ENCODE measurements at places on chromosomes 11 and 22. TPM values are rescaled to one million over a fixed set of nuclear protein-coding genes. Genes with fewer than 3 reads are reported as not detected.
A peak's percentile ranks its signal among the peaks of the same experiment; 100 is the strongest.

GRCh38 chr11:8573777-8574176 lies 20.3 kb downstream of the STK33 start:
- no peak for DNase-seq

DNA sequence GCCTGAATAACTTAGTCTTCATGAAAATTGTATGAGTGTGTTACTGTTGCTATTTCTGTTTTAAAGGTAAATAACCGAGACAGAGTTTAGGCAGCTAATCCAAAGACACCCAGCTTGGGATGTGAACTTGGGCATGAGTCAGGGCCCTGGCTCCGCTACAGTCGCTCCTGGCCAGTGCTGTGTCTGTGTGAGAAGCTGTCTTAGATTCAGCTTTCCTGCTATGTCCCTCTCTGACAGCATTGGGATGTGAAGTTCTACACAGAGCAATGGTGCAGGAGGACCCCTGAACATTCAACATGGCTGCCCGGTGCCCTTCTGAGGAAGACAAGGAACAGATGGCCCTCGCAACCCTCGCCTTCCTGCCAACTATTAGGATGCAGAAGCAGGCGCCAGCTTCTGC lies 49.4 kb downstream of the GALNT18 start:
- DNase-seq = no peak

DNA sequence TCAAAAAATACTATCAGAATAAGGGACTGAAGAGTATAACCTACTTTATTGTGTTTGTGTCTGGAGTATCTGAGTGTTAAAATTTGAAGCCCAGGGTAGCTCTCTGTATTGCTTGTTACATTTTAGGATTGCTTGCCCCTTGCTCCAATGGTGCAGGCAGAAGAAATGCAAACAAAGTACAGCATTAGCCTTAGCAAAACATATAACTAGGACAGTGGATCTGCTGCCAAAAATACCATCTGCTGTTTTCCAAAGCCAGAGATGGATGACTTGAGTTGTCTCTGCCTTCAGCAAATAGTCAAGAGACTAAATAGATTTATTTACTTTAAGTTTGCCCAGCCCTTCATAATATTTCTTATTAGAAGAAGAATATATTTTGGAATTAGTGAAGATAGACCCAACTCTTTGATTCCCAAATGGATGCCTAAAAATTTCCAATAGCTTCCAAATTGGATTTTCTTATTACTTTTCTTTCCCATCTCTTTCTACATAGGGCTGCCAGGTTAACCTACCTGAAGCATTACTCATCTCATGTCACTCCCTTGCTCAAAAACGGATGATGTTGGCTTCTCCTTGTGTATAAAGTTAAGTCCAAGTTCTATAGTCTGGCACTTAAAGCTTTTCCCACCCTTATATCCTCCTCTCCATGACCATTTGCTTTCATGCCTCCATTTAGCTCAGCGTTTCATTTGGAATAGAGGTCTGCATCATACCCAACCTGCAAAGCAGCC lies 66.3 kb downstream of the LDLRAD3 start:
- DNase-seq = no peak

DNA sequence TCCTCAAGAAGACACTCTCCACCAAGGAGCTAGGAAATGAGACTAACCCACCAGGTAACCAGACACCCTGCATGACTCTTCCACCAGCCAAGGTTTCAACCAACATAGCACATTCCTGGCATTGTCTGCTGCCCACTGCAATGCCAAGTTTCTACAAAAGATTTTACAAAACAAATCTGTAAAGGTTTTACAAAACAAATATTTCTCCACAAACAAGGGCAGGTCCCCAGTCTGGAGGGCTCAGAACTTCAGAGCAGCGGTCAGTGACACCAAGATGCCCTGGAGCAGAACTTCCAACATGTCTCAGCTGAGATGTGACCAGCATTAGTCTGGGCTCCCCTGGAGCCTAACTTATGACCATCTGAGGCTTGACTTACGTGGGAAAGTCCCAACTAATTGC lies 14.0 kb downstream of the GALNT18 start:
- DNase-seq = peak; percentile 70

DNA sequence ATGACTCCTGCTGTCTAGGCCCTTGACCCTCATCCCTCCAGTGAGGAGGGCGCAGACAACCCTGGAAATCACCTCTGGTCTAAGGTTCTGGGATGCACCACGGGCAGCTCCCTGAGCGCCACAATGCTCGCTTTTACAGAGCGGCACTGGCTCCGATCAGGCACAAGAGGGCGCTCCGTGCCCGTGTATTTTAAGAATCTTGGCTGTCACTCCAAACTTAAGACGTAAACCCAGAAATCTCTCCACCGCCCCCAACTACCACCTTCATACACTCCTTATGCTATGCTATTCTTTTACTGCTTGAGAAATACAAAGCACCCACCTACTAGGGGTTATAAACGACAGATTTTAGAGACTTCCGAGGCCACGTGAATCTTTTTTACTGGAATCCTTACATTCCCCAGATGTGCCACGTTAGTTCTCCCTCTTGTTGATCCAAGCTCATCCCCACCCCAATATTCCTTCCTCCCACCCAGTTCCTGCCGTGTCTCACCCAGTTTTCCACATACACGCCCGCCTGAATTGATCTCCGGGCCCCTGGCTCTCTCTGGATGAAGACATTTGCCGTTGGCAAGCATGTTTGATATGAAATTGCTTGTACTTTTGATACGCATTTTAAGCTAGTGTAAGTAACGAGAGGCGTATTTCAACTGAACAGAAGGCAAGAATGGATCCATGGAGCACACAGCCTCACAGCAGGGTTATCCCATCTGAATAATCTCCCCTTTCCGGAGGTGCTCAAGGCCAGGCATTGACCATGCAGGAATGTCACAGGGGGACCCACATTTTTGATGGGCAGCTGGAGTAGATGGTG lies 453.5 kb downstream of the OPCML start:
- no peak for DNase-seq

- DNase-seq = no peak
Measured at GRCh38 chr11:85249482-85249881, 377.7 kb downstream of the DLG2 start.

DNA sequence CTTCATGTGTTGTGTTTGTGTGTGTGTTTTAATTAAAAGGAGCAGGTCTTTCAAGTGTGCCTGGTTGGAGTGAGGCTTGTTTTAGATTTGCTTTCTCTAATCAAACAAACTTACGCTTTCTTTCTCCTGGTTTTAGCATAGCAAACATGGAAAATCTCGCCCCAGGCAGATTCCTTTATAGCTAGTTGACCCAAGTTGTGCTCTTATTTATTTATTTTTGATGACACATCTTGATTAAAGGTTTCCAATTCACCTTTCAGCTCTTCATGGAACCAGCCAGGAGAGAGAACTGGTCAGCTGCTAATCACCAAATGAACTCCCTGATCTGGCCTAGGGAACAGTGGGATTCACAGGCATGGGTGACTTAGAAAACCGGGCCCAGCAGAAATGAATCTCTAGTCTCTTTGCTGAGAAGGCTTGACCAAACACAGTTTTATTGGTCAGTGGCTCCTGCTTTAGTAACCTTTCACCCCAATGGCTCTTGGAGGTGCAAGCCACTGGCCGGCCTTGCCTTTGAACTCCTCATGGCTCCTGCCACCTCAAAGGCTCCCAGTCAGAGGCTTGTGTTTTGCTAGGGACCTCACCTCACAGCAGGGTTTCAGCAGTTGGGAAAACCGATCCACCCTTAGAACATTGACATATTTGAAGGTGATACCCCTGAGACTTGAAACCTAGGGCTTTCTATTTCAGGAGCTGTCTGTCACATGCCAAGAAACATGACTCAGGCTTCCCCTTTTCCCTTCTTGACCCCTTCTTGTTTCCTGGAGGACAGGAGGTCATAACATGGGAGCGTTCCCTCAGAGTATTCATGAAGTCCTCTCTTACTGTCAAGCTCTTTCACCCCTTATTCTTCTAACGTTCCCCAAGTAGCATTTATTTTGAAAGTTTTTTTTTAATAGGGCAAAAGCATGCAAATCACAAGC lies 48.8 kb downstream of the EXT2 start:
- DNase-seq = no peak

GRCh38 chr11:57568330-57568766 lies 876 bp upstream of the UBE2L6 start:
- peak; percentile 96 for DNase-seq

- DNase-seq = no peak
Measured at GRCh38 chr22:37556710-37557109, 3.6 kb upstream of the CDC42EP1 start.

DNA sequence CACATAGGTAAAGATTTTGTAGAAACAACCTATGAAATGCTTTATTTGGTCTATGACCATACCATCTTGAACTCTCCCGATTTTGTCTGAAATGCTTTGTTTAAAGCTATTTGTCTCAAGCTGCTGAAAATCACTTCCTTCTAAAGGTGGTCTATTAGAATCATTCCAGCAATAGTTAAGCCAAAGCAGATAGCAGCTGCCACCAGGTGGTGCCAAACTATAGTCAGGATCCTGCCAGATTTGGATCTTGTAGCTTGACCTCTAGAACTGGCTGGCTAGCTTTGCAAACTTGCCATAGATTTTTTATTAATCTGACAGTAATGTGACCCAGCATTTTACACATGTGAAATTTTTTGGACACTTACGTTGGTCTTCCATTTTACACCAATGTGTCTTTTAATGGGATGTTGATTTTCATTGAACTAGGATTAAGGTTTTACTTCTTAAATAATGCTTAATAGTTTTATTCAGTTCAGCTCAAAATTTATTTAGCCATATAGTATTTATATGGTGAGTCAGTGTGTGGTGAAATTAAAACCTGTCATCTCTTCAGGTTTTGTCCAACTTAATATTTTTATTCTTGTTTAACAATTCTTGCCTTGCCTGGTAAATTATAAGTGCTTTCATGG lies 19.7 kb downstream of the CTR9 start:
- DNase-seq = no peak

TMEM135 gene
- 15.6 TPM for total RNA-seq

C11orf87 gene
- not detected for total RNA-seq

EMID1 gene
- total RNA-seq = 4.0 TPM

OR52I2 gene
- total RNA-seq = not detected

DAGLA gene
- 4.6 TPM for total RNA-seq

Data from esophagus muscularis mucosa (tissue), 4 donors.